OCI-LY7 (cell line): ENCODE measurements at places on chromosomes 12 and 14.

GRCh38 chr12:8912914-8913313, 1.4 kb upstream of the PHC1 start:
- peak; percentile 60 for DNase-seq

GRCh38 chr14:100547633-100548294, 39.5 kb downstream of the BEGAIN start:
- peak; percentile 18 for DNase-seq

DNA sequence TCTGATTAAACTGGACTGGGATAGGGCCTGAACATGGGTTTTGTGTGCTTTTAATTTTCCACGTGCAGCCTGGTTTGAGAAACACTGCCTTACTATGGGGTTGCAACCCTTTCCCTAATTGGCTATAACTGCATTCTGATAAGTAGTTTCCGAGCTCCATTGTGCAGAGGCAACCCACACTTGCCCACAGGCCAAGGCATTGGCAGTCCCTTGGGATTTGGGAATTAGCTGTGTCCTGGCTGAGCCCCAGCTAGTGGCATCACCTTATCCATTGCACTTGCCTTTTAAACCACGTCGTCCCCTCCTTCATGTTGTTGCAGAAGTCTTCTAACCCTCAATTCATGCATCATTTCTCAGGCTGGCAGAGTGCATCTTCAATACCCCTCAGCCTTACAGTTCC, 10.2 kb downstream of the VCPKMT start:
- DNase-seq: no peak

GRCh38 chr12:88544991-88545980, 35.0 kb downstream of the KITLG start:
- no peak for DNase-seq

DNA sequence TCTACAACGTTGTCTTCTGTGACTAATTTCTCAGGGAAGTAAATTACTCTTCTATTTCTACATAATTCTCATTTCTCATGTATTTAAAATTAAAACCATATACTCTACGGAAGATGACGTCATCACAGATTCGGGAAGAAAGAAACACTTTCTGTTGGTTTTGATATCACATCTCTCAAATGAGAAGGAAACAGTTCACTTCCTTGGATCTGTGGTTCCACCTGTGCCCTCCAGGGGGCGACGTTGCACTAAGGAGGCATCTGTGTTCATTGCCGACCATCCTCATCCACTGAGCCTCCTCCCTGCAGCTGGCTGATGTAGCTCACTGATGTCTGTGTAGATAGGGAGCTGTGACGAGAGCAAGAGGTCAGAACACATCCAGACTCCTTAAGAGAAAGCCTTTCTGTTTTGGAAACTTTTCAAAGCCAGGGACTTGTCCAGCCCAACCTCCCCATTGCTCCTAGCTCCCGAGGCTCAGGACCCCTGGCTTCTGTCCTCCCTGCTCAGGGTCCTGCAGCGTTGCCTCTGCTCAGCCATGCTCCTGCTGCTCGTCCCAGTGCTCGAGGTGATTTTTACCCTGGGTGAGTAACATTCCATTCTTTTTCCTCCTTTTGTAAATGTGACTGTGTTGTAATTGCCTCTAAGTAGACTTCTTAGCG, 172.7 kb upstream of the OR4E1 start:
- peak; percentile 46 for DNase-seq

DNA sequence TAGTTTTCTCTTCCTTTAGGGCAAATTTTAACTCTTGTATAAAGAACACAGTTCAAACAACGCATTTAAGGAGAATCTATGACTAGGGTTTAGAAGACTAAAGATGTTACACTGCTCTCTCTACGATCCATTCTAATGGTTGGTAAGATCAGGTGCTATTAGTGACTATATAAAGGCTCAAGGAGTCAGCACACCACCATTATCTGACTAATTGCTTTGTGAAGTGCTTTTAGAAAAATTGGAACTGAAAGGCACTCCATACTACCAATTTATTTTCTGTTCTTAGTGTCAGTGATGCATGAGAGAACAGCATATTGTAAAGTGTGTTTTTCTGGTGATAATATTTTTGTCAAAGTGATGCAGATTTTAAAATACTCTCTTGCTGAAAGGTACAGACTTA, 136.8 kb downstream of the SYT1 start:
- no peak for DNase-seq

DNA sequence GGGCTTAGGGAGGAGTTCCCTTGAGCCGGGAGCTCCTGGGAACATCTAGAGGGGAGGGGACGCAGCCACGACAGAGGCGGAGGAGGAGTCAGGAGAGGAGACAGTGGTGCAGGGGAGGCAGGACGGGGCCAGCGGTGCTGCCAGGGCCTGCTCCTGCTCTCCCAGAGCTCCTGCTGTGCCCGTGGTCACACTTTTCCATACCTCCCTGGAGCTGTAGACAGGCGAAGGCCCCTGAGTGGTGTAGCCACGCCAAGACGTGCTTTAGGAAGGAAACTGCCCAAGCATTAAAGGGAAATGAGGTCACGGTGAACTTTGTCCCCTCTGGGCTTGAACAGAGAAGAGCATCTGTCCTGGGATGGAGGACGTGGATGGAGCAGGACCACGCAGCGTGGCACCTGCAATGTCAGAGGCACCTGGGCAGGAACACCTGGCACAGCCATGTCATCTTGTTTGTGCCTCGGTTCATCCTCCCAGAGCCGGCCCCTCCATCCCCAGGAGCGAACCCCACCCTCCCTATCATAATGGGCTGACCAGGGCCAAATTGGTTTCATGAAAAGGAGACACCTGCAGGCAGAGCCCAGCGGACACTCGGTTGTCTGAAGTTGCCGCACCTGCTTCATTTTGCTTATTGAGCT, 239.5 kb upstream of the SFSWAP start:
- DNase-seq: no peak

DNA sequence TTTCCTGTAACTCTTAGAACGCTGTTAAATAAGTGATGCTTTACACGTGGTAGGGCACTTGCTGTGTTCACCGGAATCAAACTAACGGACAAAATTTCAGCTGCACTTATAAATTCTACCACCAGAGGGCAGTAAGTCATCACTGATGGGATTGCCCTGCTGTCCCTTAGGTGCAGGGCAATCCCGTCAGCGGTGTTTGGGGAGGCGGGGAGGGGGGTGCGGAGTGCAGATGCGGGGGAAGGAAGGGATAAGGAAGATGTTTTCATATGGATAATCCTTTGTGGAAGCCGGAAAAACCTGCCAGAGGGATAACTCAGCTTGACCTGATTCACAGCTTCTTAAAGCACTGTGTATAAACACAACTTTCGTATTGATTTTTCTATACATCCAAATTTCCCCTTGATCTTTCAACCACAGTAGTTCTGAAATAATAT, 21.7 kb upstream of the SLC10A1 start:
- peak; percentile 78 for DNase-seq

DNA sequence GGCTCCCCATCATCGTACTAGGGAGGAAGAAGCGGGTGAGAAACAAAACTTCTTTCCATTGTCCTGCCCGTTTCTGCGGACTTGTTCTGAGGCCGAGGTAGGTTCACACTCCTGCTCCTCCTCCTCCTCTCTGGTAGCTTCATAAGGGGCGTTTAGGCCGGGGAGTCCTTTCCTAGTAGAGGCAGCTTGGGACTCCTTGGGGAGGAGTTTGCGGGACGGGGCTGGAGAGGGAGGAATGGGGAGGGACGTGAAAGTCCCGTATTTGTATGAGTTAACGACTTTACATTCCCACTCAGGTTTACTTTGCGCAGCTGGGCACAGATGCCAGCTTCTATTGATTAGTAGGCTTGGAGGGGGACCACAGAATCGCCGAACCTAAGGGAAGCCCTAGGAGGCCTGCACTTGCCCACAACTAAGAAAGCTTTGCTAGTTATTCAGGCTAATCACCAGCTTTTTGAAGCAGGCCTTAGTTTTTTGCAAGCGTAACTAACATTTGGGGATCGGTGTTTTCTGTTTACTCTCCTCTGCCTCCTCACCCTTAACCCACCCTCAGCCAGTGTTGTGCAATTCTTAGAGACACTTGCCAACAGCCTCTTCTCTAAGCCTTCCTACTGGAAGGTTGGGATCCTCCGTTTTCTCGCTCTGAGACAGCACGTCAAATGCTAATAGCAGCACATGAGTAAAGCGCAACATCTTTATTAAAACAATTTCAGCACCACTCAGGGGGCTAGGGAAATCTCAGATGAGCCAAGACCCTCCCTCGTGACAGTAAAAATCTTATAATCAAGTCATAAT, 499 bp downstream of the RNASE4 start:
- no peak for DNase-seq

DNA sequence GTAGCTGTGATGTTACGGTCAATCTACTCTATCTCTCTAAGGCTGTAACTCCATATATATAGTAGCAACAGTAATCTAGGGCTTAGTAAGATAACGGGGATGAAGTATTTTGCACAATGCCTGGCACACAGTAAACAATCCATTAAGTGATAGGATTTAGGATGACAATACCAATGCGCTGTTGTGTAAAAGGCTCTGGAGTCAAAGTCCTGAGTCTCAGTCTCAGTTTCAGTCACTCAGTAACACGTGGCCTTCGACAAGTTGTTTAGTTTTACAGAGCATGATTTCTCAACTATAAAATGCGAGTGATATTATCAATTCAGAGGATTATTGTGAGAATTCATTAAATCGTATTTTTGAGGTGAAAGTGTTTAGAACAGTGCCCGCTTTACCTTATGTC, 162.4 kb downstream of the GARIN6 start:
- no peak for DNase-seq

DNA sequence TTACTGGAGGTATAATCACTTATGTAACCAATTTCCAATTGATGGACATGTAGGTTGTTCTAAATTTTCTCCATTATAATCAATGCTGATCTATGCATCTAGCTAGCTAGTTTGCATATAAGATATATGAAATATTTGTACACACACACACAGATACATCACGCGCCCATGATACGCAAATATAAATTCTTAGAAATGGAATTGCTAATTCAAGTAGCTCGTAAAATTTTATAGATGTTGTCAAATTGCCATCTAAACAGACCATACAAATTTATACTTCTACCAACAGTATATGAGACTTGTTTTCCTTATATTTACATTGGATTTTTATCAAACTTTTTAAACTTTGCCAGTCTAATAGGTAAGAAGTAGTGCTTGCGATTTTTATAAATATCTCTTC, 29.1 kb upstream of the TRIM9 start:
- no peak for DNase-seq

- DNase-seq: no peak
Measured at GRCh38 chr12:116459011-116459875, 99.9 kb upstream of the MAP1LC3B2 start.
